ENCODE measurements at places on chromosomes 11 and 22.
A peak's percentile ranks its signal among the peaks of the same experiment; 100 is the strongest.

DNA sequence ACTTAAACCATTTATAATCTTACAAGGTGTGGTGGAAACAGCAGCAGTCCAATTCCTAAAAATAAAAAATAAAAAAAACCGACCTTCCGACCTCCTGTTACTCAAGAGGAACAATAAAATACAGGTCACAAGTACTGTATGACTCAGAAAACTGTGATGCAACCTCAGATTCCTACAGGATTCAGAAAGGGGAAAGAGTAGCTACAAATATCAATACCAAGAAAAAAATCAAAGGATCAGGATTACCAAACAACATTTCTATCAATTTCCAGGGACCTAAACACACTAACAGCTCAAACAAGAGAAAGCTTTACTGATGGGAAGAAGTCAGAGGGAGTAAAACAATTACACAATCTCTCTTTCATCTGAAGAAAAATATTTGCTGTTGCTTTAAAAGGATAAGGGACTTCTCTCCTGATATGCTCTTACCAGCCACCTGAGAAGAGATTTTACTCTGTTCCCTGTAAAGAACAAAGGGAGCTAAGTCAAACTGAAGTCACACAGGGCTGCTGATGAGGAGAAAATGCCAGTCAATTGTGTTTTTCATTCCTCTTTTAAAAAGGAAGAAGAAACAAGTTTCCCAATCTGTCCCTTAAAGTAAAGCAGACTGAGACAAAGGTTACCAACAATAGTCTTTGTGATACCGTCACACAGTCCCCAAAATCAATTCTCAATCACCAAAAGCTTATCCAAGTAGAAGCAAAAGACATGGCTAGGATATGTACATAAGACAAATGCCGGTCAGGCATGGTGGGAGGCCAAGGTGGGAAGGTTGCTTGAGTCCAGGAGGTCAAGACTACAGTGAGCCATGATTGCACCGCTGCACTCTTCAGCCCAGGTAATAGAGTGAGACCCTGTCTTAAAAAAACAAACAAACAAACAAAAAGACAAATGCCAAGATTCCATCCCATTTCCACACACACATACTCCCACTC, 39.3 kb downstream of the AMBRA1 start:
- peak; percentile 90 for DNase-seq

DNA sequence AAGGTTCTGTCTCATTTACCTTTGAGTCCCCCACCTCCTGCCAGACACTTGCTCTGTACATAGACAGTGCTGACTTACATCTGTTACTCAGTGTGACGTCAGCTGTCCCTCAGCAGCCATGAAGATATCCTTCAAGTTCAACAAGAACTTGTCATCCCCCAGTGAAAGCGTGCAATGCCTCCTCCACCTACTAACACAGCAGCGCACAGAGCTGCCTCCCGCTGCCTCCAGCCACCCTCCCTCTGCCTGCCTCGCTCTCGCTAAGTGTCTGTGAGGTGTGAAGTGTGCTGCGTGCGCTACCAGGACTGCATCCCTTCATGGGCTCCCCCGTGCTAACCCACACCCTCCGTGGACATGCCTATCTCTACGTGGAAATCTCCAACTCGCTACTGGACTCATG, 621.4 kb downstream of the BRD1 start:
- no peak for DNase-seq

DNA sequence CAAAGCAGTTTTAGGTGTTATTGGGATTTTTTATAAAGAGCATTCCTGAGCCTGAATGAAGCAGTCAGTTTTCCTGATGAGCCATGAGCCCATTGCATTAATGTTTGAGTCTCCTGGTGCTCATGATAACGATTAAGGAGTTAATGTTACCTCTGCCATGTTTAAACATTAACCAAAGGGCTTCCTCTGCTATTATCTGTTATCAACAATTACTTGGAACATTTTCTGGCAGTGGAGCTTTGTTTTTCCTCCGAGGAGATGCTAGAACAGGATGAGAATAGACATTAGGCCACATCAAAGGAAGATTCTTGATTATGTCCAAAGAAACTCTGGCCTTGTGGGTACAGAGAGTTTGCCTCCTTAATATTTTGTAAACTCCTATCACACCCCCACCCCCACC, 49.9 kb downstream of the ZNRF3 start:
- DNase-seq: no peak

GRCh38 chr11:2530131-2530854, 85.5 kb downstream of the KCNQ1 start:
- DNase-seq: no peak

Measured in HS-5 (cell line).